ENCODE measurements at places on chromosomes 6 and 20.

DNA sequence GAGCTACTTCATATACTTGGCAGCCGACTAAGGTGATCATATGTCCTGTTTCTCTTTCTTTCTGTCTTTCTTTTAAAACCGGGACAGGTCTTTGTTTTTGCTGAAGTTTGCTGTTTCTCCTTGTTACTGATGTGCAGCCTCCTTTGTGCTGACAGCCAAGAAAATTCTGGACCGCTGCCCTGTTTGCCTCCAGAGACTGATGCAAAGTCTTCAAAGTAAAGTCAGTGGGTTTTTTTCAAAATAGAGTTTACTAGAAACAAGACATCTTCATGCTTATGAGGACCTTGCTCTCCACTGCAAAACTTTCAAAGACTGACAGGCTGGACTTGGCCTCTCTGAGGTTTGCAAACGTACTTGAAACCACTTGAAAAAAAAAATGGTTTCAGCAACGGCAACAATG lies 510.5 kb upstream of the MAP3K7 start:
- no peak for DNase-seq

GRCh38 chr6:14282854-14283505 lies 165.4 kb downstream of the CD83 start:
- no peak for DNase-seq

- no peak for DNase-seq
These were observed 50.1 kb upstream of the E2F3 start for GRCh38 chr6:20351534-20351933.

GRCh38 chr6:143673669-143674068 lies 4.1 kb upstream of the PHACTR2 start:
- DNase-seq, result peak; percentile 87
